ENCODE measurements at places on chromosomes 7 and 10. TPM values are rescaled to one million over a fixed set of nuclear protein-coding genes. Genes with fewer than 3 reads are reported as not detected.

GRCh38 chr10:52621635-52622079 is 150.9 kb downstream of the MBL2 start:
- H3K36me3 ChIP-seq = no peaks in the 10 kb centered on the region
- H3K27ac ChIP-seq = no peak overlapping the region
- no peak overlapping the region for H3K4me3 ChIP-seq
- H3K27me3 ChIP-seq = no peaks in the 10 kb centered on the region

The XRCC2 gene
- 0.86 TPM for total RNA-seq

The OR9A2 gene
- not detected for total RNA-seq

The FAM25C gene
- not detected for total RNA-seq

- no peak for DNase-seq
- H3K27ac ChIP-seq = no peak overlapping the region
- no peaks in the 10 kb centered on the region for H3K4me1 ChIP-seq
- no peaks in the 10 kb centered on the region for H3K27me3 ChIP-seq
Measured at GRCh38 chr10:35043796-35044344, 46.3 kb downstream of the CUL2 start.

DNA sequence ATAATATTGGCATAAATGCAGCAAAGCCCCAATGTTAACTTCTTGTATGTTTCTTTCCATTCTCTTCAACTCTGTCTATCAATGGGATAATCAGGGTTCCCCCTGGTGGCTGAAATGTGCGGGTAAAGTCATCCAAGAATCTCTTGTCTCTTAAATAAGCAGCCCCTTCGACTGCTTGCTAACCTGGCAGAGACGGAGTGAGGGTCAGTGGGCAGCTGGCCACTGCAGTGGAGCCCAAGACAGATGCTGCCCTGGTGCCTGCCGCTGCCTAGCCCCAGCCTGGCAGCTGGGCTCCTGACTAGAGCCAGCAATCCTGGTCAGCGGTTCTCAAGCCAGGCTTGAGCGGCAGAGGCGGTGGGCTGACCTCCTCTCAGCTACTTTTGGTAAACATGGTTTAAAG is 248.9 kb downstream of the COBL start:
- H3K4me3 ChIP-seq = no peak overlapping the region
- H3K27ac ChIP-seq = no peak overlapping the region
- DNase-seq = no peak
- H3K36me3 ChIP-seq = no peaks in the 10 kb centered on the region

DNA sequence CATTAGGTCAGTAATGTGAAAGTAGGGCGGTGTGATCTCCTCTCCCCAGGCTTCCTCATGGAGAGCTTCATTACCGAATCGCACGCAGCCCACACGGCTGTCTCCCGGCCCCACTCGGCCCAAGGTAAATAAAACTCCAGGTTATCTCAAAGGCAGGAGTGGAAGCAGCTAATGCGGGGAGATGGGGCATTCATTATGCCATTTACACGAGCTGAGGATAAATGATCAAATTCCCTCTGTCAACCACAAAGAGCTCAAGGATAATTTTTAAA is 93.5 kb downstream of the ADARB2 start:
- no peak overlapping the region for H3K27ac ChIP-seq
- H3K4me1 ChIP-seq = no peaks in the 10 kb centered on the region
- DNase-seq = no peak
- no peaks in the 10 kb centered on the region for H3K36me3 ChIP-seq
- H3K4me3 ChIP-seq = no peak overlapping the region
- H3K27me3 ChIP-seq = peaks cover 12% of the 10 kb centered on the region

DNA sequence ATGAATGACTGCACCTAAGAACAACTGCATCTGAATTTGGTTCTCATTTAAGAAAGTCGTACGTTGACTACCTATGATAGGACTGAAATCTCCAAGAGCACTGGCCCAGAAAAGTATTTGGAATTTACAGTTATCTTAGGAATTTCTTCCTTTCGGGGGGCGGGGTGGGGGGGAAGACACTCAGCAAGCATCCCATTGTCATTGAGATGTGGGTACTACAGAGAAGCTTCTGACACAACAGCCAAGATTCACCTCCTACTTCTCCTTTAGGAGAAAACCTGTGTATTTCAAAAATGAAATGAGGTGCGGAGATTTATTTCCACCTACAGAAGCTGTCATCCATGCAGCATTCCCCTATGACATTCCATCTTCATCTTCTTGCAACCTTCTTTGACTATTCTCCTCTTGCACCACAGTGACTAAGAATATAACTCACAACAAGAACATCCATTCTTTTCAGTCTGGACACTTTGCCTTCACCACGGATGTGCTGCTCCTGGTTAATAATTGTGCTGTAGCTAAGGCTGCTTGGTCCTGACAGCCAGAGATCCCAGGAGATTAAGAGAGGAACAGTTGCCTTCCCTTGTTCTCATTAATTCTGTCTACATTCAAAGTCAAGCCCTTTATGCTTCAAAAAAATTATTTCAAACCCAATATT is 98.4 kb upstream of the FRMD4A start:
- no peaks in the 10 kb centered on the region for H3K4me1 ChIP-seq
- DNase-seq = no peak
- no peak overlapping the region for H3K27ac ChIP-seq
- H3K27me3 ChIP-seq = no peaks in the 10 kb centered on the region
- H3K36me3 ChIP-seq = no peaks in the 10 kb centered on the region

DNA sequence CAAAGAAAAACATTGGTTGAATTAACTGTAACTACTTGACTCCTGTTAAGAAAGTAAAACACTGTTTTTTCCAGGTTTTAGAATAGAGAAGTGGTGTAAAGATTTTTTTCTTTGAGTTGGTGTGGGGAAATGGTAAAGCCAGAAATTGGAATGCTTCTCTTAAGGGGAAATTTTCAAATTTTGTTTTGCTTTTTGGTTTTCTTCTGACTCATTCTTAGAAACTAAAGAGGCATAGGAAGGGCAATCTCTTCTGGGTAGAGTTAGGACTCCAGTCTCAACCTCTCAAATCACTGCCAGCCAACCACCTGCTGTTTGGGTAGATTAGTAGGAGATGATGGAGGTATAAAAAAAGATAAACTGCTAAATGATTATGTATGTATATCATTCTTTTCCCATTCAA is 47.7 kb upstream of the STRIP2 start:
- no peak for DNase-seq
- no peak overlapping the region for H3K4me3 ChIP-seq

DNA sequence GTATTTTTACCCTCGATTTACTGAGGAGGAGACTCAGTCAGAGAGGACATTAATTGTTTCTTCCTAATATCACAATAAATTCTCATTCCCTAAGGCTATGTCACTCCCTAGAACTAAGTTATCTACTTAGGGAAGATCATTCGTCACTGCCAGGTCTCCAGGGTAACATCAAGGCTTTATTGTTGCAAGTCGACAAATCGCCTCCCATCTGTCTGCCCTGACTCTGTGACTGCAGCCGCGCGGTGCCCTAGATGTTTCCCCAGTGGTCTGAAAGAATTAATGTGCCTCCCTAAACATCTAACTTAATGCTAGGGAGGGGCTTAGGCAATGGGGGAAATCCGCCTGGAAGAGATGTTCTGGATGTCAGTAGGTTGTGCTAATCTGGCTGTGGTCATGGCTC is 558.8 kb upstream of the C7orf33 start:
- no peaks in the 10 kb centered on the region for H3K27me3 ChIP-seq
- no peak for DNase-seq
- no peaks in the 10 kb centered on the region for H3K4me1 ChIP-seq
- no peaks in the 10 kb centered on the region for H3K36me3 ChIP-seq

DNA sequence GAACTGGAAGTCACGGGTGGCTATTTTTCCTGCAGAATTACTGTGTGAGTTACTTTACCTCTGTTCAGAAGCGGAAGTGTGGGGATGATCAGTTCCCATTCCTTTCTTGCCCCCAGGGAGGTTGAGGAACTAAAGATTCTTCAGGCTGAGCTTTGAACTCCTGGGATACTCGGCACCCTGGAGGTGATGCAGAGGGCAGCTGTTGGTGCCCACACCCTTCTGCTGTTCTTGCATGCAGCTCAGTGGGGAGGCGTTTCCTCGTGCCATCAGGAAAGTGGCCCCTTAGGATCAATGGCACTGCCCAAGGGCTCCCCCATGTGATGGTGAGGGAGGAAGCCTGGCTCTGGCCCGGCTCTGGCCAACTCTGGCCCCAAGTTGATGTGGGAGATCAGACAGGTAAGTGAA is 44.7 kb upstream of the MXI1 start:
- H3K27me3 ChIP-seq = peaks cover 19% of the 10 kb centered on the region
- DNase-seq = no peak
- H3K4me3 ChIP-seq = no peak overlapping the region
- no peaks in the 10 kb centered on the region for H3K4me1 ChIP-seq
- no peaks in the 10 kb centered on the region for H3K36me3 ChIP-seq

GRCh38 chr10:90245623-90246022 is 544.2 kb downstream of the KIF20B start:
- H3K36me3 ChIP-seq = no peaks in the 10 kb centered on the region
- no peak overlapping the region for H3K4me3 ChIP-seq
- H3K27ac ChIP-seq = no peak overlapping the region
- no peak for DNase-seq

The DPY19L1 gene
- total RNA-seq = 38.4 TPM

GRCh38 chr10:94432443-94432842 is 30.1 kb downstream of the TBC1D12 start:
- H3K4me3 ChIP-seq = no peak overlapping the region
- DNase-seq = no peak
- no peak overlapping the region for H3K27ac ChIP-seq

The CFAP69 gene
- total RNA-seq = 8.4 TPM

- DNase-seq = no peak
- H3K27ac ChIP-seq = no peak overlapping the region
- no peaks in the 10 kb centered on the region for H3K4me1 ChIP-seq
- no peaks in the 10 kb centered on the region for H3K36me3 ChIP-seq
- no peak overlapping the region for H3K4me3 ChIP-seq
Measured at GRCh38 chr10:24408365-24408764, 199.4 kb downstream of the KIAA1217 start.

DNA sequence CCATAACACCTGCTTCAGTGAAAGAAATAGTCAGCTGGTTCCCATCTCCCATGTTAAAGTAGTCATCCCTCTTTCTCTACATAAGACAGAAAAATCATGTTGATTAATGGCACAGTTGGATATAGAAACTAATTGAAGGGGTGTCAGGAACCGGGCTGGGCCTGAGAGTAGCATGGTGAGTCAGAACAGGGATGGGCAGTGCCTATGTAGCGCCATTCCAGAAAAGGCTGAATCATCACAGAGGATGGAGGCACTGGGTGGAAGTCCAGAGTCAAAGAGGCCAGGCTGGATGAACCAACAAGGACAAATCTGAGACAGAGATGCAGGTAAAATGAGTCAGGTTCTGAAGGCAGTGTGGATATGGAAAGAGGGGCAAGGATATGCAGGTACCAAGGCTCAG is 201.2 kb downstream of the LHFPL3 start:
- no peaks in the 10 kb centered on the region for H3K4me1 ChIP-seq
- H3K4me3 ChIP-seq = no peak overlapping the region
- no peaks in the 10 kb centered on the region for H3K27me3 ChIP-seq
- H3K27ac ChIP-seq = no peak overlapping the region
- DNase-seq = no peak
